ENCODE measurements at places on chromosomes 12 and 14.

- DNase-seq, result no peak
These were observed 6.0 kb downstream of the TMCC3 start for GRCh38 chr12:94644141-94644979.

- DNase-seq, result no peak
These were observed 174.4 kb upstream of the RPH3A start for GRCh38 chr12:112617153-112617505.

DNA sequence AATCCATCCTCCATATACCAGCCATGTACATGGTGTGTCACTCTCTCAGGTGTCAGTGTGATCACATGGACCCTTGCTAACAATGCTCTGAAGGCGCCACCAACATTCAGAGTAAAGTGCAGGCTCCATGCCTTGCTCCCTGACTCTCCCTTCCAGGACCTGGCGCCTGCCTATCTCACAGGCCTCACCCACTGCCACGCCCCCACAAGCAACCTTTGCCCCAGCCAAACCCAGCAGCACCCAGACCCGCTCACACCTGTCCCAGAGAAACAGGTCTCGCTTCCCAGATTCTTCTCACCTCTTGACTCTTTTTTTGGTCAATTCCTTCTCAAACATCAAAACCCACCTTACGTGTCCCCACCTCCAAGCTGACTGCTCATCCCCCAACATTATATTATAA is 52.3 kb downstream of the KCNK10 start:
- DNase-seq, result no peak

GRCh38 chr12:65911321-65911720 is 87.0 kb downstream of the HMGA2 start:
- no peak for DNase-seq

DNA sequence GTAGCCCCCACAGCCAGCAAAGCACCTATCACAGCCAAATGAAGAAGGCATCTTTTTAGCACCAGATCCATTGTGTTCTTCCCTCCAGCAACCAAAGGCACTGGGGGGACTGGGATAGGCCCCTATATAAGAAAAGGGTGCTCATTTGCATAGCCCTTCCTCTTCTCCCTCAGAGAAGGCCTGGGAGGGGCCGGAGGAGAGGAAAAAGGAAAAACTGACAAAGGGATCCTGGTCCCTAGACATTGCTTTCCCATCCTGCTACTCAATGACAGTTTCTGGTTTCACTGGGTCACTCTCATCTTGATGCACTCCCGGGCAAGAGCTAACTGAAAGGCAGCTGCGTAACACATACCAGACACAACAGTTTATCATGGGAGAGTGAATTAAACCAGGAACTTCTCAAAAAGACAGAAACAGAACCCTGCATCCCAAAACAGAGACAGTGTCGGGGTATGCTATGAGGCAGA is at the start of gene PMEL:
PMEL (minus strand) TSS at position 102 of the 467 bp plus-strand sequence; CDS start at position 71, 31 bp downstream.
- DNase-seq, result no peak

DNA sequence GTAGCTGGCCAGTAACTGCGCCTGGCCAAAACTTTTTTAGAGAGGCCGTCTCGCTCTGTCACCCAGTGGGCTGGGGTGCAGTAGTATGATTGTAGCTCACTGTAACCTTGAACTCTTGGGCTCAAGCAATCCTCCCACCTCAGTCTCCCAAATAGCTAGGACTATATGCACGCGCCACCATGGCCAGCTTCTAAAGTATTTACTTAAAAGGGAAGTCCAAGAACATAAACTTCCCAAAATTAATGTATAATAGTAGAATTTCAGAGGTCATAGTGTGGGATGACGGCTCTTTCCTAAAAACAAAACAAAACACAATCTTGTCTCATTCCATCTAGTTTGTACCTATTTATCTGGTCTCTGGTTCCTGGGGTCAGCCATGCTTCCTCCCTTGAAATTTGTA is 42.2 kb upstream of the FOS start:
- no peak for DNase-seq

DNA sequence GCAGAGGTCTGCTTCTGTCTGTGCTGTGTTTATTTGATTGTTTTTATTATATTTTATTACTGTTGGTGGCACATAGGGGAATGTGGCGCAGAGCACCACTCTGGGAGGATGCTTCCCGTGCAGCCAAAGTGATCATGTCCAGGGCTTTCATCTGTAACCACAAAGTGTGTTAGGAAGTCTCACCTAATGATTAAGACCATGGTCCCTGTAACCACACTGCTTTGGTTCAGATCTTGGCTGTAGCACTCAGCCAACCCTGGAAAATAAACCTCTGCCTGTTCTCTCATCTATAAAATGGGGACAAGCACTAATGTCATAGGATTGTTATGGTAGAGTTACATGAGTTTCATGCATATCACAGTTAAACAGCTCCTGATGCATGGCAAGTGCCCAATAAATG is 1.9 kb downstream of the RESF1 start:
- no peak for DNase-seq
